Epithelial cell of esophagus (primary cell): ENCODE measurements at places on chromosomes 16 and 17.

- no peak for DNase-seq
These were observed 37.2 kb downstream of the LITAFD start for GRCh38 chr16:8919089-8919933.

DNA sequence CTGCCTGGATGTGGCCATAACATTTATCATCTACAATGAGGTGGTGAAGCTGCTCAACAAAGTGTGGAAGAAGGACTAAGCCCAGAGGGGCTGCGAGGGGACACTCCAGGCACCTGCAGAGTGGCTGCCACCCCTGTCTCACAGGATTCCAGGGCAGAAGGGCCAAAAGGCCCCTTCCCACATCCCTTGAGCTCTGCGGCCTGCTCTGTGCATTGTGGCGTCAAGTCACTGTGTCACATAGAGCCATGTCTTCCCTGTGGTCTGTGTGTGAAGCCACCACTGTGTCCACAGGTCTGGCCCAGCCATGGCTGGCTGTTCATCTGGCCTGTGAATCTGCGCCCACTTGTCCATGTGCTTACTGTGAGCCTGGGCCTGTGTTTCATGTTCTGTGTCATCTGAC is 1714.6 kb downstream of the TP53TG3F start:
- DNase-seq: no peak

- no peak for DNase-seq
These were observed 90.1 kb downstream of the XYLT1 start for GRCh38 chr16:17380613-17381012.

GRCh38 chr16:51433599-51433998 is 282.5 kb upstream of the SALL1 start:
- DNase-seq: no peak

GRCh38 chr16:73020409-73020884 is 27.5 kb downstream of the ZFHX3 start:
- DNase-seq: peak; percentile 78

DNA sequence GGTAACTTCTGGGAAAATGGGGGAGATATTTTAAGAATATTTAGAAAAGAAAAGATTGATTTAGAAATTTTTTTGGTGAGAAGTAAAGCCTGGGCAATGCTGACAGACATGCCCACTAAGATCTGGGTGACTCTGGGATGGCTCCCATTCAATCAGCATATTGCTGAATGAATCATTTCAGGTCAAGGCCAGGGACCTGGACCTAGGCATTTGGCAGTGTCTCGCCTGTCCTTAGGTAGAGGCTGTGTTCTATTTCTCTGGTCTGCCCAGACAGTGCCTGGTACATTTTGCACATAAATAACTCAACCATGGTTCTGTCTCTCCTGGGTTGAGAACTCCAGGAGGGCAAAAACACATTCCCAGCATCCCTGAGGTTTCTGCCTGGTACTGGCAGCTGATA is 39.9 kb downstream of the SMPD3 start:
- DNase-seq: no peak

GRCh38 chr16:78579020-78579419 is 479.6 kb downstream of the WWOX start:
- DNase-seq: no peak

GRCh38 chr16:30054451-30054850 is 11.1 kb upstream of the ALDOA start:
- no peak for DNase-seq
